ENCODE measurements at places on chromosomes 2 and 18.
A peak's percentile ranks its signal among the peaks of the same experiment; 100 is the strongest.

GRCh38 chr2:126888046-126888445, 10.6 kb upstream of the TEX51 start:
- DNase-seq, result no peak

GRCh38 chr2:98454500-98455235, 10.0 kb downstream of the INPP4A start:
- no peak for DNase-seq

- no peak for DNase-seq
Measured at GRCh38 chr2:218644721-218645120, 14.7 kb downstream of the ZNF142 start.

GRCh38 chr2:240643811-240644150, 18.5 kb downstream of the GPR35 start:
- DNase-seq, result no peak

- no peak for DNase-seq
Measured at GRCh38 chr2:88764850-88765153, 73.3 kb downstream of the RPIA start.

DNA sequence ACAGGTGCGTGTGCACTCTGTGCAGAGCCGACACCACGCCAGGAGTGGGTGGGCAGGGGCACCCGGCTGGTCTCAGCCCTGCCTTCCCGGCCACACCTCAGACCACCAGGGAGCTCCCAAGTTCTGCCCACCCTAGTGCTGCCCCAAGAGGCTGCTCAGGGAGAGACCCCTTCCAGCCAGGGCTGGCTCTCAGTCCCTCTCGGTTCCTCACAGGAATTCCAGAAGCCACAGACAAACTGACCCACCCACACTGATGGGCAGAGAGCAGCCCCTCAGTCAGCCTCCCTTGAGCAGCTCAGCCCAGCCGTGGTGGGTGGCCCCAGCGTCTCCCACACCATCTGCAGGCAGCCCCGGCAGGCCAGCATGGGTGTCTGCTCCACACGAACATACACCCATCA, 33.8 kb downstream of the GPC1 start:
- no peak for DNase-seq

GRCh38 chr2:109663721-109664120, 49.6 kb downstream of the SOWAHC start:
- DNase-seq, result peak; percentile 94

GRCh38 chr2:209547726-209548125, 123.9 kb downstream of the MAP2 start:
- no peak for DNase-seq

DNA sequence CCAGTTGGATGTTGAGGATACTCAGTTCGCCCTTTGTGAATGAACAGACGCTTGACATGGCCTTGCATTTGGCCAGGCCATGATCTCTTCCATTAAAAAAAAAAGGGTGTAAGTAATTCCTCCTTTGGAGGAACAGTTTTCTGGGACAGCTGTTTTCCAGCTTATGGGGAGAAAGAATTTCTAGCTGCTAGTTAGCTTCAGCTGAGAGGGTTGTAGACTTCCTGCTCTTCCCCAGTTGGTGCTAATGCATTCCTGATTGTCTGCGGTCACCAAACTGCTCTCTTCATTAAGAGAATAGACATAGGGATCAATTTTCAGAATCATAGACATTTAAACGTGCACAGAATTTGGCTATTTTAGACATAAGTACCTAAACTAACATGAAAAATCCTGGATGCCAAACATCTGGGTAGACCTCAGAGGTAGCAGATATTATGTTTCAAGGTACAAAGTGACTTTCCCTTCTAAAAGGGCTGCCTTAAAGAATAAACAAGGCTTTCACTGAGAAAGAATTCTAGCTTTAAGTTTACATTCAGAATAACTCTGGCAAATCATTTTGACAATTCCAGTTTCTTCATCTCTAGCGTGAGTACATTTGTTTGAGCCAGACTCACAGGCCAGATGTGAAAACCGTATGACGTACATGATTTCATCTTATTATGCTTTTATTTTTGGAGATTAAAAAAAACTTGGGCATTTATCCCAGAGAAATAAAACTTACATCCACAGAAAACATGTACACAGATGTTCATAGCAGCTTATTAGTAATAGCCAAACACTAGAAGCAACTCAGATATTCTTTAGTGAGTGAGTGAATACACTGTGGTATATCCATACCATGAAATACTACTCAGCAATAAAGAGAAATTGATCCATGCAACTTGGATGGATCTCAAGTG, 71.2 kb downstream of the MAIP1 start:
- no peak for DNase-seq

DNA sequence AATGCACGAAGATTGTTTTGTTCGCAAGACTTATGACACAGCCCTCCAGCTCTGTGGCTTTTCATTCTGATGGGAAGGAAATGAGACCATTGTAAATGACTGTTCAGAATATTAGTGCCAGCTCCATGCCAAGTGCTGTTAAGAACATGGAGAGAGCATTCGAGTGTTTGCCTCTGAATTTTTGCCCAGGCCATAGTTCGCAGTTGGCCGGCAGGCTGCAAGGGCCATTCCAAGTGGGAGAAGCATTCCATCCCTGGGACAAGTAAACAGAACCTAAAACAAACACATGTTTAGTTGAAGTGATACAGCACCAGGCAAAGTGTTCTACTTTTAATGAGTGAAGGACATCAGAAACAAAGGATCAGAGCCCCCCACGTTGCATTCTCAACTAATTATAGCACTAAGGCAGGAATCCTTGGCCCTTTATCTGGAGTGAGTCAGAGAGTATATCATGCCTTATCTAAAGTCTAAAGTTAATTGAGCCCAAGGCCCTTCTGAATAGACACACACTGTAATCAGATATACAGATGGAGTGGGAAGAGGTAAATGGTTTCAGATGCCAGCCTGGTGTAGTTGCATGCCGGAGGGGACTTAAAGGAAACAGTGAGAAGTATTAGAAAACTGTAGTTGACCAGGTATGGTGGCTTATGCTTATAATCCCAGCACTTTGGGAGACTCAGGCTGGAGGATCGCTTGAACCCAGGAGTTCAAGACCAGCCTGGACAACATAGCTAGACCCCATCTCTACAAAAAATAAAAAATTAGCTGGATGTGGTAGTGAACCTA, 53.3 kb downstream of the NEDD4L start:
- peak; percentile 18 for DNase-seq

DNA sequence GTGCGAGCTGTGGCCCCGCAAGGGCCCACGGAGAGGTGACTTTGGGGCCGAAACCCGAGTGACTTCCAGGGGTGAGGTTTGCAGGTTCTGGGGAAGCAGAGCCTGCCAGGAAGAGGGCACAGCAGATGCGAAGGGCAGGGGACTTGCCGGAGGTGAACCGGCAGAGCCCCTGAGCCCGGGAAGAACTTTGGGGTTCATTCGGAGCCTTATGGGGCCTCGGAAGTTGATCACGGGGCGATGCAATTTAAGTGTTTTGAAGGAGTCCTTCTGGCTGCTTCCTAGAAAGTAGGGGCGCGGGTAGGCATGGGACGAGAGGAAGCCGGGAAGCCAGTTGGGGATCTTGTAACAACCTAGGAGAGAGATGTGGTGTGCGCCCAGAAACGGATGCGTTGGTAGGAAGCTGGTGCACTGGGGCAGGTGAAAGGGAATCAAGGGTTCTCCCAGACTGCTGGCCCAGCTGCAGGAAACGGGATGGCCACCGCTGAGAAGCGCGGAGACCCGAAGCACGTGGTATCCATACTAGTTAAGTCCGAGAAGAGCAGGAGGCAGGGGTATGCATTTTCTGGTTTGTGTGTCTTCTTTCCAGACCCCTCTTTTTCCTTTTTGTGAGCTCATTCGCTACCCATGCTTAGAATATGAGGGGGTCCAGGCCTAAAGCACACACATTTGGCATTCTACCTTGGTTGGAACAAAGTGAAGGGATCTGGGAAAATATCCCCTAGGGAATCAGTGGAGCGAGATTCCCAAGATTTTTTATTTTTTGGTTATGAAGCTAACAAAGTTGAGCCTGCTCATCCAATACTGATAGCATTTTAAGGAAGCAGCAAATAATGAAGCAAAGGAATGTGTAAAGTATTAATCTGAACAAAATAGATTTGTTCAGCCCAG, 758 bp downstream of the SCLY start:
- peak; percentile 35 for DNase-seq

GRCh38 chr2:164826293-164827243, 15.1 kb downstream of the COBLL1 start:
- DNase-seq, result peak; percentile 8

DNA sequence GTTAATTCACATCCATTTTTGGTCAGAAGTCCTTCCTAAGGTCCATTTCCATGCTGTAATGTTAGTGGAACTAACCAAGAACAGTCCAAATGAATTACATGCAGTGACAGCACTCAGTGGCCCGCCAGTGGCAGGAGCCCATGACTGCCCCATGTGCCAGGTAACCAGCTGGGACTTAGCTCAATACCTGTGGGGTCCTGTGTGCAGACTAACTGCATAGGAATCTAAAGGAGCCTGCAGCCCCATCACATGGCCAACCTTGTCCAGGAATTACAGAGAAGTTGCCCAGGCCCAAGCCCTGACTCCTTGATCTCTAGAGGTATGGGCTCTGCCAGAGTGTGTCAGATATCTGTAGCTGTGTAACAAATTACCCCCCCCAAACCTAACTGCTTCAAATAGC, 35.4 kb upstream of the GPR17 start:
- no peak for DNase-seq

GRCh38 chr2:109497911-109498870, 115.6 kb downstream of the SEPTIN10 start:
- DNase-seq, result peak; percentile 93

DNA sequence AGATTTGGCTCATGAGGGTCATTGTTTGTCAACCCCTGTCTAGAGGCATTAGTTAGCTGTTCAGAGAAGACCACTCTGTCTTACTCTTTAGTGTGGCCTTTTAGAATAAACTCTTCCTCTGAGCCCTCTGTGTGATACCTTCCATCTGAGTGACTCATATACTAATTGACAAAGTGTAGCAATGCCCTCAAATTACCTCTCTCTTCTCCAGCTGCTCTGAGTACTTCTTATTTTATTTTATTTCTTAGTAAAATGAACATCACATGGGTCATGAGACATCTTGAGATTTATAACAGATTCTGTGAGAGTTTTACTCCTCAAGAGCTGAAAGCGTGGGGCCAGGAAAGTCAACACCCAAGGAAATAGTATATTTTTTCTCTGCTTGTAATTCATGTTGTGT, 67.4 kb downstream of the KCTD18 start:
- DNase-seq, result no peak

- no peak for DNase-seq
Measured at GRCh38 chr2:200843993-200844948, 20.2 kb downstream of the CLK1 start.

GRCh38 chr2:134120733-134121630, 132.9 kb upstream of the MGAT5 start:
- peak; percentile 50 for DNase-seq

- DNase-seq, result peak; percentile 46
Measured at GRCh38 chr2:9809064-9809356, 34.3 kb upstream of the TAF1B start.

DNA sequence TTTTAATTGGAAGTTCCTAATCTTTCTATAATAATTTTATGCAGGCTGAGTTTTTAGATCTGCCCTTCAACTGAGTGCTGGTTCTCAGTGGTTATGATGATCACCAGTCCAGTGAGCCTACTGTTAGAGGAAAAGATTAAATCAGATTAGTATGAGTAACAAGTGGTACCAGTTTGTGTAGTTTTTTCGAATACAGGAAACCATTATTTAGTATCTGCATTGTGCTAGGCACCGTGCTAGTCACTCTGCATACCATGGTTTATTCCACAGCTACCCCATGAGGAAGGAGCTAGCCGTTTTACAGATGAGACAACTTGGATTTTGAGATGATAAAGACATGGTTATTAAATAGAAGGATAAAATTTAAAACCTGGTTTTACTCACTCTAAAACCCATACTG, 6.1 kb downstream of the PSMD1 start:
- DNase-seq, result no peak

DNA sequence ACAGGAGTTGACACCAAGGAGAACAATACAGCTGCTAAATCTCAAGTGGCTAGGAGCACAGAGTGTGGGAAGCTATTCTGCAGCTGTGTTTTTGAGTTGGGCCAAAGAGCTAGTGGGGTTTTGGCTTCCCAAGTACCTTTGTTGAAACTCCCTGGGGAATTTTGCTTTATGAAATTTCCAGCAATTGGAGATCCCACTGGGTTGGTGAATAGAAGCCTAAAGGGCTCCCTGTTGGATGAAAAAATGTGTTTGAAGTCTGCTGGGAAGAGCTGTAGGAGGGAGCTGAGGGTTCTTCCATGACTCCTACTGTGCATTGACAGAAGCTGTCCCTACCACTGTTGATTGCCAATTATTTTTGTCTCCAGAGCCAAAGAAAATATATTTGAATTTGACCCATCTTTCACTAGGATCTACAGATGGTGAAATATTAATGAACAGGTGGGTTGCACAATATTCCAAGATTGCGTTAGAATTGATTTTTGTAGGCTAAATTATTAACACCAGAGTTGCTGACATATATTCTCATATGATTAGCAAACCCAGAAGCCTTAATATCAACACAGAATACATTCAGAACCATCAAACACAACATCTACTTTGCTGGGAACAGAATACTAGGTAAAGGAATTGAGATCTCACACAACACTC, 95.4 kb upstream of the CYP1B1 start:
- DNase-seq, result no peak

DNA sequence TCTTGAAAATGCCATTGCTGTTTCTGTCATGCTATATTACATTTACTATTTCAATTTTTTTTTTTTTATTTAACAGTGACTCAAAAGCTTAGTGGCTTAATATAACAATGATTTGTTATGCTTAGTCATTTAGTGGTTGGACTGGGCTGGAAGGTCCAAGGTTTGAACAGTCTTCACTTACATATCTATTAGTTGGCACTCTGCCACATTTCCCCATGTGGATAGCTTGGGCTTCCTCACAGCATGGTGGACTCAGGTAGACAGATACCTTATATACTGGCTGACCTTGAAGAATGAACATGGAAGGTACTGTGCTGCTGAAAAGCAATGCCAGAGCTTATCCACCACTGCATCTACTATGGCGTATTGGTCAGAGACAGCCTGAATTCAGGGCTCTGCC, 909.5 kb upstream of the SOX11 start:
- no peak for DNase-seq

GRCh38 chr2:175903384-175903936, 98.6 kb downstream of the LNPK start:
- no peak for DNase-seq

- DNase-seq, result no peak
Measured at GRCh38 chr18:770583-770961, 41.5 kb downstream of the YES1 start.

GRCh38 chr2:236415684-236416444, 151.7 kb upstream of the ASB18 start:
- no peak for DNase-seq
